T-cell (primary cell): ENCODE measurements at places on chromosomes 11 and 22.
A peak's percentile ranks its signal among the peaks of the same experiment; 100 is the strongest.

DNA sequence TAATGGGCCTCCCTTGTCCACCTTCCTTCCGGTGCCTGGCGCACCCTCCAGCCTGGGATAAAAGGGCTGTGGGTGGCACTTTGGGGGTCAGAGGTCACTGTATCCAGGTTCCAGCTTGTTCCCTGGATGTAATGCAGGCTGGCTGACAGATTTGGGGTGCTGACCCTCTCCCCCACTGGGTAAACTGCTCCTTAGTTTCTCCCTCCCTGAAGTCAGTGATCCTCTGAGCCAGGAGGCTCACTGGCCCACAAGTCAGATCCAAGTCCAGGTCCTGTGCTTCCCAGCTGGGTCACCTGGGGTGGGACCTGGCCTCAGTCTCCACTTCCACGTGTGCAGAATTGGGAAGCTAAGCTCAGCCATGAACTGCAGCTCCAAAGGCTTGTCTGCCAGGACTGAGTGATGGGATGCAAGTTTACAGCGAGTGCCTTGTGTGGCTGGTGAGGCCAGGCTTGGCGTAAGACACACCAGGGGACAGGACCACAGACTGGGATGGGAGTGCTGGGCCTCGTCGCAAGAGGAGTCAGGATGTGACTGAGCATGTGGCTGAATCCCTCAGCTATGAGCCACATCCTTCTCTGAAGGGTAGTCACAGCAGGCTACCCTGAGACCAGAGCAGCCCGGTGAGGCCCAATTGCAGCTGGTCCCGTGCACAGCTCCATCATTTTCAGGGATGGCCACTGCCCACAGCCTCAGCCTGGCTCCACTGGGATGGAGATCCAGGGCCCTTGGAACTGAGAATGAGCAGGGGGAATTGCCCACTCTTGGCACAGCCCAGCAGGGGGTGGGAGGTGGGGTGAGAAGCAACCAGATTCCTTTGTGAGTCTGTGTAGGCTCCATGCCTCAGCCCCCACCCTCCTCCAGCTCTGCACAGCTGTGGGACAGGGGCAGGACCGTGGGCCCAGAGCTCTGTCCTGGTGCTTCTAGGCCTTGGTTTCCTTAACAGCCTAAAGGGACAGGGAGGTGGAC is 7.2 kb downstream of the SHISA8 start:
- no peak for DNase-seq

DNA sequence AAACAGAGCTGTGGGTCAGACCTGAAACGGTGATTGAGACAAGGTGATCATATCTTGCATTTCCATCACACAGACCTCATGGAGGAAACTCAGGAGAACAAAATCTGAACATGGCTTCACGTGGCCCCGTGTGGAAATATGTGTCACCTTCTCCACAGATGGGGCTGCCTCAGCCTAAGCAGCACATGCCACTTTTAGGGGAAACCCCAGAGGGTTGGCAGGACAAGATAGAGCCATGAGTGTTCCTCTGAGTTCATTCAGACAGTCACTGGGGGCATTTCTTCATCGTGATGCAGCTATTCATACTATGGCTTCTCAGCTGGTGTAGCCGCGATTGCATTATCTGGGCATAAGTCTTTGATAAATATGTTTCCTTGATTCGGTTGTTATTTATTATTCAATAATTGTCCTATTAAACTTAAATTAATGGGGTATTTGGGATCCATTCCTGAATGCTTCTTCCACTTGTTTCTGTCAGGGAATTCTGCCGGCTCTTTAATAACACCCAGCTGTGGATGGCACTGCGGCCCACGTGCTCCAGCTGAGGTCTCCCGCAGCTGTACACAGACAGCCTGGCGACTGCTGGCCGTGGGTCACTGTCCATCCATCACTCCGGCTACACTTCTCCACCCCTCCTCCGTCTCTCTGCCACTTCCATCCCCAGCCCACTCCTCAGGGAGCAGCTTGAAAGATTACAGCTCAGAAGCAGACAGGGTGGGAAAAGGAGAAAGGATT is 485.1 kb downstream of the OPCML start:
- no peak for DNase-seq

DNA sequence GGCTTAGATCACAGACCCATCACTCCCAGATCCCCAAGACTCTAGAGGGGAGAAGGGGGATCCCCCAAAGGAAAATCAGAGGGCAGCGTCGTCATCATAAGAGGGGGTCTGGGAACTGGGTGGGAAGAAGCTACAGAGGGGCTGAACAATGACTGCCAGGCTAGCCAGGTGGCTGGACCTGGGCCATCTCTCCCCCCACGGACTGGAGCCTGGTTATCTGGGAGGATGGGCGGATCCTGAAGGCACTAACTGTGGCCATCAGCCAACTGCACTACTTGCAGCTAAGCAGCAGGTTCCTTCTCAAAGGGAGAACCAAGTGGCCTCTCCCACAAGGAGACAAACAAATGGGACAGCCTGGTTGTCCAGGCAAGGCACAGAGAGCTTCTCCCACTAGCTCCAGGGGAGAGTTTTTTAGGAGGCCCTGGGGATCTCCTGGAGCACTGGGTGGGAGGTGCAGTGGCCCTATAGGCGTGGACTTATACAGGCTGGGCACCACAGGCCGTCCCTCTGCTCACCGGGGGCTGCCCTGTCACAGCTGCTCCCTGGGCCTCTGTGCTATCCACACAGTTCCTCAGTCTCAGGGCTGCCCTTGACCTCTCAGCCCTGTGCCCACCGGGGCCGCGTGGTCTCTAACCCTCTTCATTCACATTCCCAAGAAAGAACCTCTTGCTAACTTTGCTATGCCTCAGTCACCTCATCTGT is 15.4 kb downstream of the P2RY6 start:
- DNase-seq, result no peak

DNA sequence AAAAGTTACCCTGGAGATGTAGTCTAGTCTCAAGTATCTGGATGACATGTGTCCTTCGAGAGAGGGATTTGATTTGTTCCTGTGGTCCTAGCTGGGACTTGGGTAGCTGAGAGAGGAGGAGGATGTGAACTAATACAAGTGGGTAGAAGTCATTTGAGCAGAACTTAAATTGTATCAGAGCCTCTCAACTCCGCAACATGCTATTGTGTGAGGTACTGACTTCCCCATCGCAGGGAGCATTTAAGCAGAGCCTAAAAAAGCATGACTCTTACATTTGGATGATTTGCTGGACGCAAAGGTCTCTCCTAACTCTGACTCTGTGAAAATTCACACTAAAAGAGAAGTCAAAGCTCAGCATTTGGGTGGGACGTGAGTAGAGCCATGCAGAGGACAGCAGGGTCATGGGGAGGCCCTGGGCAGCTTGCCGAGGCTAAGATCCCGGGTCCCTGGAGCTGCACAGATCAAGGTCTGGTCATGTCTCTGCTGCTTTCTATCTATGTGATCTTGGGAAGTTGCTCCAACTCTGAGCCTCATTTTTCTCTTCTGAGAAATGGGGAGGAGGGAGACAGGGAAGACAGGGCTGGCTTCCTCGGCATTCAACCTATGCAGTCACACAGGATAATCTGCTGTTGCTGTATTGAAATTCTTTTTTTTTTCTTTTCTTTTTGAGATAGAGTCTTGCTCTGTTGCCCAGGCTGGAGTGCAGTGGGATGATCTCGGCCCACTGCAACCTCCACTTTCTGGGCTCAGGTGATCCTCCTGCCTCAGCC is 44.9 kb downstream of the CD82 start:
- no peak for DNase-seq

GRCh38 chr22:35622191-35622913 is 5.2 kb upstream of the MB start:
- DNase-seq, result no peak

DNA sequence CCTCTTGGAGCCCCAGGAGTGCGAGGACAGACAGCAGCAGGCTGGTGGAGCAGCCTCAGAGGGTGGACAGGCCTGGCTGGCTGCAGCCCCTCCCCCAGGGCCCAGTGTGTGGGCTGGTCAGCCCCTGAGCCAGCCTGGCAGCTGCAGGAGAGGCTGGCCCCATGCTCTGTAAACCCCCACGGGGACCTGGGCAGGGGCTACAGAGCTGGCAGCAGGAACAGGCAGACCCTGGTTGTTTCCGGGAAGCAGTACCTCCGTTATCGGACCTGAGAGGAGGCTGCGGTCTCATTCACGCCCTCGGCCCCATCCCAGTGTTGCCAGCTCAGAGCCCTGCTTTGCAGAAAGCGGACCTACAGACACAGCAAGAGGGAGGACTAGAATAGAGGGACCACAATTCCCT is 38.5 kb upstream of the COMT start:
- no peak for DNase-seq

GRCh38 chr11:11459578-11459977 is 106.5 kb upstream of the CSNK2A3 start:
- DNase-seq, result no peak

DNA sequence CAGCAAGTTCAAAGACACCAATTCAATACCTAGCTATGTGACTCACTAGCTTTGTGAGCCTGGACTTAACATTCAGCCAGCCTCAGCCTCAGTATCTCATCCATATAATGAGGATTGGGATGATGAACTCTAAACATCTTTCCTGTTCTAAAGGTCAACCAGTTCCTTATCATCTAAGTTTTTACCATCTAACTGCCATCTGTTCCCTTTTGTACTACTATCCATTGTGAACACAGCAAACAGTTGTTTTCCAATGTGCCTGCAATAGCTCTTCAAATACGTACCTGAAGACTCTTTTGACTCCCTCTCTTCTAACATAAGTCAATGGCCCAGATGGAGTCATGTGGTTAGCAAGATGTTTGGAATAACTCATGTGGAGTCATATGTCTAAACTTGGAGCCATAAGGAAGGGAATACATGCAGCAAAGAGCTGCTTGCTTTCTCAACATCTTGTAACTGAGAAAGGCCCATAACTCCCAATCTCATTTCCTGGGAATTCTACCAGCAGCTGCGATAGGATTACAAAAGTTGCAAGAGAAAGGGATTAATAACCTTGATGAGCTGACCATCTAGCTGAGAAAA is 19.4 kb downstream of the SYTL2 start:
- DNase-seq, result no peak

DNA sequence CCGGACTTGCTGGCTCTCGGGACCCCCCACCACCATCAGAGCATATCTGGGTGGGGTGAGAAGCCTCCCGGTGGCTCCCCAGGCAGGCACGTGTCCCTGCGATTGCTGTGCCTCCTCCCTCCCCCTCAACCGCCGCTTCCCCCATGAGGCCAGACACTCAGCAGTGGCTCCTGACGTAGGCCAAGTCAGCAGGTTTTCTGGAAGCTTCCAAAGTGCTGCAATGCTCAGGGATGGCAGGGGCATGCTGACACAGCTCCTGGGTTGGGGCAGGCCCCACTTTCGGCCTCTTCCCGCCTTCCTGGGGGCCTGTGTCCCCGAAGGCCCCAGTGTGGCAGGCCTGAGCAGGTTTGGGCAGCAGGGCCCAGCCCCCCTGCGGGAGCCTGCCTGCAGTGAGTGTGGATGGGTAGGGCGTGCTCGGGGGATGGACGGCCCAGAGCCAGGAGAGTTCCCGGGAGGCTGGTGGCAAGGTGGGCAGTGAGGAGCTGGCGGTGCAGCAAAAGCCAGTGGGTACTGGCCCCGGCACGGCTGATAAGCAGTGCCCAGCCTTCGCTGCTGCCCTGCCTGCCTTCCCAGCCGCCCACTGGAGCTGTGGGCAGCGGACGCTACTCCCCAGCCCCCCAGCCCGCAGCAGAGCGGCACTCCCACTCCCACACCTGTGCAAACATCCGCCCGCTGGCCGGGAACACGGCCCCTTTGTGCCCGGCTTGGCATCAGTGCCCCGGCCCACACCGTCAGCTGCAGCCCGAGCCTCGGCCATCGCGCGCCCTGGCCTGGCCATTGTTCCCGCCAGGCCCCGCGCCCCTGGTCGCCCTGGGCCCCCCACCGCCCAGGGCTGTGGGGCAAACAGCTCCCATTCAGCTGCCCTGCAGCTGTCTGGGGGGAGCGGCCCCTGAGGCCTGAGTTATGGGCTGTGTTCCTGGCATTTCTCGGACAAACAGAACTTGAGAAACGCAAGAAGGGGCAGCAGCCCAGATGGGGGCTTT is 125.0 kb downstream of the KCNQ1OT1 start:
- no peak for DNase-seq

GRCh38 chr11:23585416-23586104 is 725.3 kb upstream of the CCDC179 start:
- no peak for DNase-seq

GRCh38 chr11:101482556-101483124 is 101.2 kb downstream of the TRPC6 start:
- DNase-seq, result no peak

- no peak for DNase-seq
These were observed 107.5 kb upstream of the SESN3 start for GRCh38 chr11:95338430-95338991.

- DNase-seq, result no peak
These were observed 18.7 kb downstream of the IGF2 start for GRCh38 chr11:2120359-2121100.

DNA sequence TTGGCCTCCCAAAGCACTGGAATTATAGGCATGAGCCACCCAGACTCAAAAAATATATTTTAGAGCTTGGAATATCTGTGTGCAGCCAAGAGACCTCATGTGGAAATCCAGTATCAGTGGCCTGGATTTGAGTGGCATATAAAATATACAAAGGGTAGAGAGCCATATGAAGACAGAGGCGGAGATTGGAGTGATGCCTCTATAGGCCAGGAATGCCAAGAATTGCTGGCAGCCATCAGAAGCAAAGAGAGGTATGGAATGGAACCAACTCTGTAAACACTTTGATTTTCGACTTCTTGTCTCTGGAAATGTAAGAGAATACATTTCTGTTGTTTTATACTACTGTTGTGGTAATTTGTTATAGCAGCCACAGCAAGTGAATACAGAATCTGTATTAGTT is 123.0 kb downstream of the PLEKHA7 start:
- DNase-seq, result no peak

GRCh38 chr22:45285263-45286058 is 712 bp downstream of the UPK3A start:
- no peak for DNase-seq

- DNase-seq, result no peak
These were observed 105.3 kb upstream of the HSD17B12 start for GRCh38 chr11:43574949-43575912.

- no peak for DNase-seq
These were observed 13.3 kb downstream of the CREB3L1 start for GRCh38 chr11:46290598-46291309.

- no peak for DNase-seq
These were observed 7.4 kb downstream of the PLXNB2 start for GRCh38 chr22:50299785-50300619.

GRCh38 chr11:69417699-69418085 is 63.8 kb upstream of the LINC01488 start:
- no peak for DNase-seq

GRCh38 chr11:67276781-67277230 is 10.5 kb downstream of the GRK2 start:
- no peak for DNase-seq

GRCh38 chr11:127470306-127470884 is 469.8 kb upstream of the KIRREL3 start:
- no peak for DNase-seq

DNA sequence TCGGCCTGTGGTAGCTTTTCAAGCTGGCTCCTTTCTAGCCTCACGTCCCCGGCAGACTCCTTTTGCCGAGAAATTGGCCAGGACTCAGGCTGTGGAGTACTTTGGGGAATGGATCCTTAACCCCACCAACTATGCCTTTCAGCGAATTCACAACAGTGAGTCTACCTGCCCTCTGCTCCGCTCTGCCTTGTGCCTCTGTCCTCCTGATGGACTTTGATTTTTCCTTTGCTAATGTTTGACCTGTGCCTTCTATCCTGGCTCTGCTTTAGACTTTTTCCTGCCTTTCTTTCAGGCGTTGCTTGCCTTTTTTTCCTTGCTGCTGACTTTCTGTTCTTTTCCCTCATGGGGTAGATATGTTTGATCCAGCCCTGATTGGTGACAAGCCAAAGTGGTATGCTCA is 12.5 kb downstream of the MADD start:
- DNase-seq, result no peak

GRCh38 chr22:50276143-50276542 is 6.0 kb upstream of the MAPK11 start:
- peak; percentile 38 for DNase-seq

GRCh38 chr22:38132136-38132535 is 21.7 kb upstream of the BAIAP2L2 start:
- DNase-seq, result no peak
